ENCODE measurements at places on chromosomes 2 and 18.

GRCh38 chr2:105085525-105085924 lies 47.7 kb downstream of the MRPS9 start:
- no peak for DNase-seq

- DNase-seq, result no peak
Measured at GRCh38 chr2:151111599-151112278, 149.9 kb downstream of the RBM43 start.

DNA sequence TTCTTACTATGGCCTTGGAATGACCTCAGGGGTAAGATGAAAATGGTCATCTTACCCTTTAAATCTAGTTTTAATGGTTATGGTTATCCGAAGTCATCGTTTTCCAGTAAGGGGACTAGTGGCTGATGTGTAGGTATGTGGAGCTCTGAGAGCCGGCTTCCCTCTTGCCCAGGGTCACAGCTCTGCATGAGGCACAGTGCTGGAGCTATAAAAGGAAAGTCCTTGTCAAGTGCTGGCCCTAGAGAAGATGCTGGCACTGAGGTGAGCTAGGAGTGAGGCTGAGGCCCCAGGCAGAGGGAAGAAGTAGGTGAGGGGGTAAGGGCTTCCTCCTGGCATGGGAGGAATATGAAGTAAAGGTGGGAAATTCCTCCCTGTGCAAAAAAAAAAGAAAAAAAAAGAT lies 35.0 kb downstream of the SMARCAL1 start:
- DNase-seq, result no peak

GRCh38 chr2:150280231-150280630 lies 207.2 kb downstream of the RND3 start:
- no peak for DNase-seq

DNA sequence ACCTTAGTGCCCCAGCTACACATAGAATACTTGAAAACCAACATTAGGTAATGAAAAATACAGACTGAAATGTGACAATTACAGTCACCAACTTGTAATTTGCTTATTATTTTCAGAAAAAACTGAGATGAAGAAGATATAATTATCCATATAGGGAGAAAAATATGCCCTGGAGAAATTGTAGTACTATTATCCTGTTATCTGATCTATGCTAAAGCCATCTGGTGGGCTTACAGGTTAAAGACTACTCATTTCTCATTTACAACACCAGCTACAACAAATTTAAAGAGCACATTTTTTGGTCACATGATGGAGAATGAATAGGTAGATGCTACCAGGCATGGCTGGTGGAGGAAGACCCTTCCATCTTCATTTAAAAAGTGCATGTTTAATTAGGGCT lies 79.6 kb upstream of the NYAP2 start:
- DNase-seq, result no peak

DNA sequence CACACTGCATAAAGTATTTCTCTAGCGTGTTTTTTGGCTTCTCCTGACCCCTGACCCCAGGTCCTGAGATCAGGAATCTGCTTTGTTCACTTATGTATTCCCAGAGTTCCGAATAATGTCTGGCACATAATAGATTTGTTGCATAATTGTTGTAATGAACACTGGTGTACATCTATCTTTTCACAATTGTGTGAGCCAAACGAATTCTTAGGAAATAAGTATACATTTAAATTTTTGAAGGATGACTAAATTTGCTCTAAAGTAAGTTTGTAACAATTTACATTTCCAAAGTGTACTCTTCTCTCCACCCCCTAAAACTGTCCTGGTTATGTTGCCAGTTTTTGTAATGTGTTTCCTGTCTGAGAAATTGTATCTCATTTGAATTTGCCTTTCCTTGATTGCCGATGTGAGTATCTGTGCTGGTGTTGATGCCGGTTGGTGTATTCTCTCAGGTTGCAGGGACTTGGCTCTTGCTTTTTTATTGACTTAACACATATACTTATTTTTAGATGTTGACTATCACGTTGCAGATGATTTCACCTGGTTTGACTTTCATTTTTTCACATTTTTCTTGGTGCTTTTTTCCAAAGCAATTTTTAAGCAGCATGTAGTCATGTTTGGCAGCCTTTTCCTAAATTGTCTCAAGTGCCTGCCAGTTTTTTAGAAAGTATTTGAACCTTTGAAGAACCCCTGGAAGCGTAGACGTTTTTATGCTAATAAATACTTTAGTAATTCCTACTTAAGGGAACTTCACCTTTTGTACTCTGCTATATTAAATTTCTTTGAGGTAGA lies 16.1 kb upstream of the FARP2 start:
- no peak for DNase-seq

DNA sequence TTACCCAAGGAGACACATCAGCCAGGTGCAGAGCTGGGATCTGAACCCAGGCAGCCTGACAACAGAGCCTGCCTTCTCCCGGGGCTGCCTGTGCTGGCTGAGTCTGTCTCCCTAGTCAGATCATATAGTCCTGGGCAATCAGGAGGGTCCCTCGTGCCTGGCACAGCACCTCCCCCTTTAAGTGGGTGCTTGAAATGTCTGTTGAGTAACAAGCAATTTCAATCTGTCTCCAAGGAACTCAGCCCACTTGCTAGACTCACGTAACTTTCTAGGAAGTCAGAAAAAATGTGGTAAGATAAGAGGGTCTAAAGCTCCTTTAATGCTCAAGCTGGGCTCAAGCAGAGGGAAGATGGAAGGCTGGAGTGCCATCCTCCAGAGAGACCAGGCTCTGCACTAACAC lies 51.9 kb downstream of the REEP1 start:
- no peak for DNase-seq

- DNase-seq, result no peak
Measured at GRCh38 chr18:24273596-24273995, 124.0 kb downstream of the OSBPL1A start.

DNA sequence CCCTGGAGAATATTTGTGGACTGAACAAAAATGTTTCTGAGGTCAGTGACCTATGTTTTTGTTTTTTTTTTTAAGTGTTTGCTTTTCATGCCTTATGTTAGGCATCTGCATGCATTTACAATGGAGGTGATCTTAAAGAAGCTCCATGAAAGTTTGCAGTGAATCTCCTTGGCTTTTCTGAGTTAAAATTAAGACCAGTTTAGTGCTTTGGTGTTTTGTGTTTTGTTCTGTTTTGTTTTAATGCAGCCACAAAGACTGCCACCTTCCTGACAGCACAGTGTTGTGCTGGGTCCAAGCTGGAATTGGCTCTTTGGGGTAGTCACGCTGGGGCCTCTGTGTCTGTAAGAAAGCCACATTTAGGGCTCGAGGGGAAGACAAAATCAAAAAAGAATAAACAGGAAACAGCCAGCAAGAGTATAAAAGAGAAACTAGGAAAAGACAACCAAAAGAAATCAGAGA lies 396.2 kb downstream of the ARHGAP15 start:
- no peak for DNase-seq

DNA sequence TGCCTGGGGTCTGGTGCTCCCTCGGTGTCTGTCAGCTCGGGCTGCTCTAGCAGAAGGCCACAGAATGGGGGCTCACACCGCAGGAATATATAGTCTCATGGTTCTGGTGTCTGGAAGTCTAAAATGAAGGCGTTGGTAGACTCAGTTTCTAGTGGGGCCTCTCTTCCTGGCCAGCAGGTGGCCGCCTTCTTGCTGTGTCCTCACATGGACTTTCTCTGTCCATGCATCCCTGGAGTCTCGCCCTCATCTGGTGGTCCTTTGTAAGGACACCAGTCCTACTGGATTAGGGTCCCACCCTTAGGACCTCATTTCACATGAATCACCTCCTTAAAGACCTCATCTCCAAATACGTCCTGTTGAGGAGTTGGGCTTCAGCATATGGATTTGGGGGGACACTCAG lies 65.7 kb downstream of the RRM2 start:
- no peak for DNase-seq

- DNase-seq, result peak; percentile 34
Measured at GRCh38 chr2:16664809-16665747, 556 bp downstream of the CYRIA start.

DNA sequence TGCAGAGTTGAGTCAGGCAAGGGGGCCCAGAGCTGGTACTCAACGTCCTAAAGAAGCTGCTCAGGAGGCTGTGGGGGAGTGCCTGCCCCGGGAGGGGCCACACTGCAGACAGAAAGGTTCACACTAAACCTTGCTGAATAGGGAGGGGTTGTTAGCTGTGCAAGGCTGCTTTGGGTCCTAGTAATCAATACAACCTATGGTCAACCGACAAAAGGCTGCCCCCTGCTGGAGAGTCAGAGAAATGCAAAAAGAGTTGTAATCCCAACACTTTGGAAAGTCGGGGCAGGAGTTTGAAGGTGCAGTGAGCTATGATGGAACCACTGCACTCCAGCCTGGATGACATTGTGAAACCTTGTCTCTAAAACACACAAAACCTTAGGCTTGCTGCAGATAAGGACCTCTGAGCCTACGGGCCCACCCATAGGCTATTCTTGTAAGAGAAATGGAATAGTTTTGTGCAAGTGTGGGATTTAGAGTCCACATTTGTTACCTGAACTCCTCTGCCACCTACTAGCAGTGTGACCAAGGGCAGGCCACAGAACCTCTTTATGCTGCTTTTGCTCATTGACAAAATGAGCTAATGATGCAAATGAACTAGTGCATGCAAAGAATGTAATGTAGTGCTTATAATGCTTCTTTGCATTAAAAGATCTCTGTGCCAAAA lies 81.5 kb downstream of the PRPF40A start:
- peak; percentile 35 for DNase-seq

- no peak for DNase-seq
Measured at GRCh38 chr18:74148543-74149070, 284 bp downstream of the TIMM21 start.

- no peak for DNase-seq
Measured at GRCh38 chr18:24400587-24400986, 3.0 kb upstream of the OSBPL1A start.

DNA sequence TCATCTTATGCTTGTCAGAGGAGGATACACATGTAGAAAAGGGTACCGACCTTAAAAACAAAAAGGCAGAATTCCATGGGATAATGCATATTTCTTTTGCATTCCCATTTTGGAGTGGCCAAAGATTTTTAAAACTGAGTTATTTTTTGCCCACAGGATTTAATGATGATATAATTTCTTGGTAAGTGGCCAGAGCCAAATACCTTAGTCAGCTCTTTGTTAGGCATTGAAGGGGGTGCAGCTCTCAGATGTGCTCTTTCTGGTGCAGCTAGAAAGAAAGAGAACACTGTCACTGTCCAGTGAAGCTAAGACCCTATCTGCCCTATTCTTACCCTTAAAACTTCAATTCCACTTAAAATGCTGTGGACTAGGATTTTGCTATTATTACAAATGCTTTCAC lies 10.8 kb downstream of the COQ10B start:
- DNase-seq, result no peak

DNA sequence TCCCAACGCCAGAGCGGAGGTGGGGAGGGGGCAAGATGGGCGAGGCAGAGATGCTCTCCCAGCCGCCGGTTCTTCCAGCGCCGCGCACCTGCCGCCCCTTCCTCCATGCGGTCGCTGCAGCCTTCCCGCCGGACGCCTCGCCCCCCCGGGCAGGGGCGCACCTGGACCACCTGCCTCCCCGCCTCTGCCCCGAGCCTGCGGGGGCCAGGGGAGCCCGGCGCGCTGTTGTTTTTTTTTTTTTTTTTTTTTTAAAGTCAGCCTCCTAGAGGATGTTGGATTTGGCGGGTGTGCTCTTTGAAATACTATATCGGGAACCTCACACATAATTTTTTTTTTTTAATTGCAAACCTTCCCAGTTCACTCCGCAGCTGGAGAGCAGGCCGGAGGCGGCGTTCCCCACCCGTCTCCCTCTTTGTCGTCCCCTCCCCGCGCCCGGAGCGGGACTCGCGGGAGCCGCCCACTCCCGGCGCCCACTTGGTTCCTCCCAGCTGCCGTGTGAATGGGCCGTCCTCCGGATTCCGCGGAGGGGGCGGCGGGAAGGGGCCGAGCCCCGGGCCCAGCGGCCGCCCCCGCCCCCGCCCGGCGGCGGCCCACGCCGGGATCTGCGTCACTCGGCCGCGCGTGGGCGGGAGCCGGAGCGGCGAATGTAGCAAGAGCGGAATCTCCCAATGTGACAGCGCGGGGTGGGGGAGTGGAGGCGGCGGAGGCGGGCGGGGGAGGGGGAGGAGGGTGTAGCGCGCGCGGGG lies 421 bp upstream of the NAB1 start:
- peak; percentile 93 for DNase-seq

DNA sequence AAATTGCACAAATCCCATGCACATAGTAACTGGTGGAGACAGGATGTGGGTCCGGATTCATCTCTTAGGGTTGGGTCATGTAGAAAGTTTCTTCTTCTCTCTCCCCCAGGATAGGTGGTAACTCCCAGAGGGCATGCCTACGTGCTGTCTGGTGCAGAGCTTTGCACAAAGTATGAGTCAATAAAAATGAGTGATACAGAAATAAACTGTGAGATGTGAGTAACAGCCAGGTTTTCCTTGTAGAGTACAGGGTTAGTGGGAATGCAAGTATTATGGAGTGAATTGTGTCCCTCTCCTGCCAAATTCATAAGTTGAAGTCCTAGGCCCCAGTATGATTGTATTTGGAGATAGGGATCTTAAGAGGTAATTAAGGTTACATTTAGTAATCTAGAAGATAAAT lies 289.4 kb downstream of the ALK start:
- no peak for DNase-seq

- no peak for DNase-seq
Measured at GRCh38 chr2:191255271-191255670, 10.1 kb downstream of the MYO1B start.

DNA sequence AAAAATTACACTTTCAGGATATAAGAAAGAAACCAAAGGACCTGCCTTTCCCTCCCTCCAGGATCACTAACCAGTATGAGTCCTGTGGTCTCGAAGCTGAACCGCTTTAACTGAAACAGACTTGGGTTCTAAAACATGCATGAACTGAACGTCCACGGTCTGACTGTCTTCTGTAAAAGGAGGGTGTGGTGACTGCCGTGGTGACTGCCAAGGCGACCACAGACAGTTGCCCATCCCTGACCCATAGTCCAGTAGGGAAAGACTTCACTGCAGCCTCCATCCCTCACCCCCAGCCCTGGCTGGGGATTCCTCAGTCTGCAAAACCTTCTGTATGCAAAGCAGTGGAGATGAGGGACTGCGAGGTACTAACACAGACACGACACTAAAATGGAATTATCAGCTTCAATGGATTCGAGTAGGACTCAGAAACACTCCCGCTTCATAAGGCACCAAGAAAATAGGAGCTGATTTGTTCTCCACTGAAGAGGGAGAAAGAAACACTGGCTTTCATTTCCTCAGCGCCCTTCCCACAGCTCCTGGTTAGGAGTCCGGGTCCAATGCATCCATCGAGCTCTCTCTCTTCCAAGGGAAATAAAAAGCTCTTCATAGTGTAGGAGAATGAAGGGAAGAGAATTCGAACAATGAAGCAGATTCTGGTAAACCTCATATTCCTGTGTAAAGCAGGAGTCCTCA lies 197.2 kb downstream of the HDAC4 start:
- DNase-seq, result no peak

All from psoas muscle (tissue), 8 donors.